ENCODE measurements at places on chromosomes 16 and 17.

- no peak for DNase-seq
These were observed 230.7 kb downstream of the HS3ST4 start for GRCh38 chr16:25922438-25922837.

DNA sequence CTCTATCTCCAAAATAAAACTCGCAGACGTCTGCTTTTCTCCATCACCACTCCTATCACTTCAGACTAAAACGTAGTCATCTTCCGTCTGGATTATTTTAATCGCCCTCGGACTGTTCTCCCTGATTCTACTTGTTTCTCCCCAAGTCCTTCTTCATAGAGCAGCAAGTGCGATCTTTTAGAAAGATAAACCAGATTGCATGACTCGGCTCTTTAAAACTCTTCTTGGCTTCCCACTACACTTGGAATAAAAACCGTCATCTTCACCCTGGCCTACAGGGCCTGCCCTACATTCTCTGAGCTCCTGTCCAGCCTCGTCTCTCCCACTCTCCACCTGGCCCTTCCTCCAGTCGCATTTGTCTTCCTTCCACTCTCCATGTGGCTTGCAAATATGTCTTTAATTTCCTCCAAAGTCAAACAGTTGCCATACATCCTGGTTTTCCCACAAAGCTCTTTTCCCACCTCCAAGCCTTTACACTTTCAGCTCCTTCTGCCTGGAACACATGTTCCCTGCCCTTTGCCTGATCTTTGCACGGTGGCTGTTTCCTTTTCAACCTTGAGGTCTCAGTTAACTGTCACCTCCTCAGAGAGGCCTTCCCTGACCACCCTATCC lies 70.5 kb upstream of the DHX40 start:
- no peak for DNase-seq

- DNase-seq: no peak
These were observed 24.3 kb downstream of the HSD17B2 start for GRCh38 chr16:82059161-82059982.

- no peak for DNase-seq
These were observed 179.2 kb downstream of the PARN start for GRCh38 chr16:14450846-14451245.

DNA sequence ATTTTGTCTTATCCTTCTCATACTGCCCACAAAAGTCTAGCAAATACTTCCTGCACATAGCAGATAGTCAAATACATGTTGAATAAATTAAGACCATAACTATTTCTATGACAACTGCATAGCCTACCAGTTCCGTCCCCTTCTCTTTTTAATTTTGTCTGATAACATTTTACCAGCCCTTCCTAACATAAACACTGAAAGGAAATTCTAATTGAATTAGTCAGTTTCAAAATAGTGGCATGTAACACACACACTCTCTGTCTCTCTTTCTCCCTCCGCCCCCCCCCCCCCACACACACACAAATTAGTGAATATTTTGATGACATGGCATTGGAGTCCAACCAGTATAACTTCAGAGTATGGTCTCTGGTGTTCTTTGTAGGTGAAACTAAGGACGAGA lies 41.8 kb downstream of the TNRC6C start:
- no peak for DNase-seq

GRCh38 chr16:29678691-29679267 lies at the start of gene QPRT:
Gene QPRT, plus strand, starts transcription at chr16:29679180. Its CDS starts 18 bp downstream, at chr16:29679198.
- DNase-seq: no peak

- no peak for DNase-seq
These were observed 137.9 kb downstream of the GAS7 start for GRCh38 chr17:10060526-10060925.

- DNase-seq: no peak
These were observed 330.4 kb downstream of the CDH13 start for GRCh38 chr16:82957212-82957611.

- no peak for DNase-seq
These were observed 12.6 kb downstream of the PMFBP1 start for GRCh38 chr16:72159386-72159785.

GRCh38 chr17:67995570-67996263 lies 552 bp downstream of the C17orf58 start:
- DNase-seq: no peak
